Activated naive CD4-positive, alpha-beta T cell treated with Interleukin-2 at 50 U/mL for 16 hours (primary cell): ENCODE measurements at places on chromosomes 3 and 15.
A peak's percentile ranks its signal among the peaks of the same experiment; 100 is the strongest.

GRCh38 chr3:183252973-183253527 lies at the start of gene B3GNT5:
TSS of gene B3GNT5 (plus strand) at chr3:183253253. CDS start at chr3:183269799, 16,546 bp downstream.
- DNase-seq = peak; percentile 41

GRCh38 chr3:162224746-162225145 lies 728.1 kb downstream of the OTOL1 start:
- DNase-seq = no peak

DNA sequence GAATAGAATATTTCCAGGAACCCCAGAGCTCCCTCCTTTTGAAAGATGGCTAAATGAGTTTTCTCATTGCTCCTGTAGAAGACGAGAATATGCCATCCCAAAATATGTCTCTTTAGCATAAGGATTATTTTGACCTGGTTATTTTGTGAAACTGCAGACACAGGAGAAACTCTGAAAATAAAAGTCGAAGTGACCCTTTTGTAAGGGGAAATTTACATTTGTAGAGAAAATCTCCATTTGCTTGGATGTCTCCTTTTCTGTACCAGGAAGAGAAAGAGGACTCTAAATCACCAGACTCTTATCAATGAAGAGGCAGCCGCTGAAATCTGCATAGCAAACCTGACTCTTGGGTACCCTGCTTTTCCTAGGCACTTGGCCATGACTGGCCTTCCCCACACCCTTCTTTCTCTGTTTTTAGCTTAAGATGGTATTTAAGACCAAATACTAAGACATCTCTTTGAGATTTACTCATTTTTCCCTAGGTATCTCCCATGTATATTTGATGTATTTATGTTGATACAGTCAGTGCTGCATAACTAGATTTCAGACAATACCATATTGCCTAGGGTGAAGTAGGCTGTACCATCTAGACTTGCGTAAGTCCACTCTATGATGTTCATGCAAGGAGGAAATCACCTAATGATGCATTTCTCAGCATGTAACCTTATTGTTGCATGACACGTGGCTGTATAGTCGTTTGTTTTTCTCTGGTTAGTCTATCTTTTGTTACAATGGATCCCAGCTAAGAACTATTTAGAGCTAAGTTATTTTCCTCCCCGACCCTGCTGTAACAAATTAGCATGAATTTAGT lies 98.2 kb upstream of the UBE3A start:
- DNase-seq = no peak

DNA sequence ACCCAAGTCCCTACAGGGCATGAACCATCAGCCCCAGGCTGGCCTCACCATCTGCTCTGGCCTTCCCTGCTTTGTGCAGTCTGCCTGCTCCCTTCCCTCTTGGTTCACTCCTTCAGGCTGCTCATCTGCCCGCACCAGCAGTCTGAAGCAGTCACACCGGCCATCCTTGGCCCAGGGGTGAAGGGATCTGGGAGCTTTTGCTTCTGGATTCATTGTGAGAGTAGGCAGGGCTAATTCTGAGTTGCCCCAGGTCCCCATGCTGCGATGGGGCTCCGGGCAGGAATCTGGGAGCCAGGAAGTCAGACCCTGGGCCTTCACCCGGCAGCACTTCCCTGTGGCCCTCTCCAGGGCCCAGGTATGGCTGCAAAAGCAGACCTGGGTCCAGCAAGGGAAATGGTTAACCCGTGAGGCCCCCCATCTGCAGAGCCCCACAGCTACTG lies 99.7 kb downstream of the VGLL4 start:
- DNase-seq = no peak

DNA sequence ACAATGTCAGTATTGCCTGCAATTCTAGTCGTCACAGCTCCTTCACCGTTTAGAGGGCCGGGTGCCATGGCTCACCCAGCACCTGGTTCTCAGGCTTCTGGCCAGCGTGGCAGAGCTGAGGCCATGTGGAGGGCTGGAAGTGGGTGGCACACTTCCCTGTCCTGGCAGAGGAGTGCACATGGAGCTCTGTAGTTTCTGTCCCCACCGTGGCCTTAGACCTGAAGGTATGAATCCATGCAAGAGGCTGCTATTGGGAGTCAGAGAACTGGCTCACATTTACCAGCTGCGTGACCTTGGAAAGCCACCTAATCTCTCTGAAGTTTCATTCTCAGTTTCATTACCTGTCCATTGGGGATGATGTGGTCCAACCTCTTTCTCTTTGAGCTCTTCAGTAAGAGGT lies 22.2 kb downstream of the EPHB1 start:
- no peak for DNase-seq

- no peak for DNase-seq
Observed at GRCh38 chr3:10206166-10206511, 41.4 kb downstream of the IRAK2 start.

GRCh38 chr3:180615954-180616353 lies 14.0 kb downstream of the TTC14 start:
- no peak for DNase-seq

DNA sequence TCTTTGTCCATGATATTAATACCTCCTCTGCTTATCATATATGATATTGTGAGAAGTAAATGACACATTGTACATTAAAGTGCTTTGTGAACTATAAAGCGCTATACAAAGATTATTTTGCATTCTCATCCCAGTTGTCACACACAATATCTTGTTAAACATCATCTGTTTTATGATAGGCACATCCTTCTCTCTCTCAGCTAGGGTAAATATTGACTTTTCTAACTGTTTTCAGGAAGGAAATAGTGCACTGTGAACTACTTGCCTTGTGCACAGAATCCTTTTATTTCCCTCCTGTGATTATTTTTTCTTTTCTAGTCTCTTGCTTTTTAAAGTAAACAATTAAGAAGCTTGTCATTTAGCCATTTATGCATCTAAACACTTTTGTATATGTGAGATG lies 388.2 kb downstream of the LPP start:
- DNase-seq = no peak

GRCh38 chr3:43369404-43370292 lies 83.3 kb downstream of the SNRK start:
- DNase-seq = no peak

GRCh38 chr3:59189526-59189925 lies 139.7 kb upstream of the CFAP20DC start:
- DNase-seq = no peak

DNA sequence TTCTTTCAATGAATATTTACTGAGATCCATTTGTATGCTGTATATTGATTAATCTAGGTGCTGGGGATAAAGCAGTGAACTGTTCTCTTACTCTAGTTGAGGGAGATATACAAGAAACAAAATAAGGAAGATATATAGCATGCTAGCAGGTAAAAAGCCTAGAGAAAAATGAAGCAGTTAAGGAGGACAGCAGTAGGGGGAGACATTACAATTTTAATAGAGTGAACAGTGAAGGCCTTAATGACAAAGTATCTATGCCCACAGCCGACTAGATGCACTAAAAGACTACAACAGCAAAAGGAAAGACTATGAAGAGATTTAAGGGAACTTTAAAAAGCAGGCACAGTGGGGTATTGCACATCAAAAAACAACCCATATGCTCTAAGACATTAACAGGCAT lies 81.4 kb downstream of the XRN1 start:
- no peak for DNase-seq

DNA sequence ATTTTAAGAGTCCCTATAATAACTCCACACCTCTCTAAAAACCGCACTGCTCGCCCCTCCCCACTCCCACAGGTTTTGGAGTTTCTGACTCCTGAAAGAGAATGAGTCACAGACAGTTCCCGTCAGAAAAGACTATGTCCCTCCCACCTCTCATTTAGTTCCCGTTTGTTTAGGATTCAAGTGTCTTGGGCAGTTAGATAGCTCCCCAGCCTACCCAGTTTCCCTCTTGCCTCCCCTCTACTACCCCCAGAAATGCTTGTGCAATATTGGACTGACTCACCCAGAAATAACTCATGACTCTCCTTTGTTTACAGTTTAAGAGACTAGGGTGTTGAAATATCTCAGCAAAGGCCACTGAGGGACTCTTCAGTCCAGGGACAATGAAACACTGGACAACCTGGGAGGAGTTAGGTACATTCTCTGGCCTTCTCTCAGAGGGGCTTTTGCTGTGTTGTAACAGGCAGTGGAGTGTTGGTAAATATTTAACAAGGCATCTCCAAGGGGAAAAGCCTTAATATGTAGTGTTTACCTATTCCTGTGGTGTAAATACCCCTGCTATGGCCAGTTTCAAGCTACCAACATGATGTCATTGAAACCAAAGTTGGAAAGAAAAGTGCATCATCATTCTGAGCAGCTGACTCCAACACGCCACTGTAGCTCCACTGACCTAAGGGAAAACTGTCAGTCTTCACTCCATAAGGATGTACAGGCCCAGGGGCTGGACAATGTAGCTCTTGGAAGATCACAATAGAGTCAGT lies 96.1 kb upstream of the CHD2 start:
- peak; percentile 87 for DNase-seq

GRCh38 chr15:90412356-90413194 lies 24.5 kb downstream of the IQGAP1 start:
- DNase-seq = no peak

DNA sequence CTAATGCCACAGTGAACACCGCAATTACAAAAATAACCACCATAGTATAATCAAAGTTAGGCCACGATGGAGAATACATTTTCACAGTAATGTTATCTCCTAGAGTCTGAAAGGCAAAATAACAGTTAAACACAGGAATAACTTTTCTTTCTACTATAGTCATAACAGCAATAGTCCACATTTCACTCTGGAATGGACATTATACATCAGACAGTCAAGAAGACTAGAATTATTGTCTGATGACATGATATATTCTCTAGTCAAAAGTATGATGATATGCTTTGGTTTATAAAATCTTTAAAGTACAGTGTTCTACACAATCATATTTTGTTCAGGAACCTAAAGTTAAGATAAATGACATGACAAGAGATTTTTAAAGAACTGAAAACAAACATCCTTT lies 18.0 kb downstream of the SPPL2A start:
- no peak for DNase-seq

- DNase-seq = no peak
Observed at GRCh38 chr3:56557831-56558170, 826 bp downstream of the CCDC66 start.

GRCh38 chr3:127339016-127339415 lies 51.2 kb upstream of the PRR20G start:
- DNase-seq = no peak

GRCh38 chr3:69445024-69445423 lies 59.1 kb upstream of the FRMD4B start:
- no peak for DNase-seq

DNA sequence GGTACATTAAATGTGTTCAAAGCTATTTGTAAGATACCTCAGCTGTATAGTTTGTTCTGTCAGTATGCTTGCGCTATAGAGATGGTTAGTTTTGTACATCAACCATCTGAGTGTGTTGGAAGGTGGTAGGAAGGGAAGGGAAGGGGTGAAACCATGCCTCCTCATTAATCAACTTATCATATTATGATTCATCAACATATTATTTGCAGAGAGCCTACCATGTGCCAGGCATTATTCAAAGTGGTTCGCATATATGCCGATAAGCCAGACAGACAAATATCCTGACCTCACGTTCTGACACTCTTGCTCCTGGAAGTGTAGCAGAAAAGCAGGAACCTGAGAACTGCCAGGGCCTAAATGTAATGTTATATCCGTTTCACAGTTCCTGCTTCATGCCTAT lies 248.1 kb upstream of the NR2E3 start:
- DNase-seq = no peak

DNA sequence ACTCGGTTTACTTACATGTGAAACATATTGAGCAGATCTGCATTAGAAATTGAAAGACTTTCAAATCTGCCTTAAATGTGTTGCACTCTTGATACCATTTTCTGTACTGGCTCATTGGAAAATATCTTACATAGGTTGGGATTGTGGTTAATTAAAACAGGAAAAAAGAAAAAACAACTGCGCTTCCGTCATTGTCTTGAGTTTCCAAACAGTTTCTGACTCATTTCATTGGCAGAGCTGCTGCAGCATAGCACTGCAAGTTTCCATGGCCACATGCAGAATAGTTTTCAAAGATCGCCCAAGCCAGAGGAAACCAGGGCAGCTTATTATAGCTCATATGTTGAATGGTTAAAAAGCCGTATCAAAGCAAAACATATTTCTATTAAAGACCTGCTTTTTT lies 446.6 kb upstream of the BCHE start:
- DNase-seq = no peak

GRCh38 chr3:183527428-183528379 lies 27.8 kb downstream of the KLHL6 start:
- DNase-seq = no peak

DNA sequence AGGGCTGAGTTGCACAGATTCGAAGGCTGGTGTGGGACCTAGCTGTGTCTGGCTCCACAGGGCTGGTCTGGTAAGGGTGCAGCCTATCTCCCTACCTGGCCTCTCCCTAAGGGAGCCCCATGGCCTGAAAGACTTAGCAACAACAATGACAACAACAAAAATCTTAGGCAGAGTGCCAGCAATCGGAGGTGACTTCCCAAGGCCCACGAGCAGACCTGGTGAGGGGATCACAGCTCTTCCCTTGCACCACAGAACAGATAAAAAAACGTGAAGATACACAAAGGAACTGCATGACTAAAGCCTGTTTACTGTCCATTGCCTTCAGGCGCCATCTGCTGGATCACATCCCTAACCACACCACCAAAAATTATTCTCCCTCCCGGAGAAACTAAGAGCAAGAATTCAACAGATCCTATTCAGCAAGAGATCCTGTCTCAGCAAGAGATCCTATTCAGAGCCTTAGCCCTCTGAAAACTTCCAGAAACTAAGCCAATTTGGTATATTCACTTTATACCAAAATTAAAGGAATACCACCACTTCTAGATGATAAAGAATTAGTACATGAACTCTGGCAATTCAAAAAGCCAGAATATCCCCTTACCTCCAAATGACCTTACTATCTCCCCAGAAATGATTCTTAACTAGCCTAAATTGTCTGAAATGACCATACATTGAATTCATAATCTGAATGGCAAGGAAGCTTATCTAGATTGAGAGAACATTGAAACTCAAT lies 24.1 kb upstream of the OR5K4 start:
- DNase-seq = peak; percentile 45

GRCh38 chr3:4552811-4553210 lies 59.7 kb downstream of the ITPR1 start:
- DNase-seq = no peak

DNA sequence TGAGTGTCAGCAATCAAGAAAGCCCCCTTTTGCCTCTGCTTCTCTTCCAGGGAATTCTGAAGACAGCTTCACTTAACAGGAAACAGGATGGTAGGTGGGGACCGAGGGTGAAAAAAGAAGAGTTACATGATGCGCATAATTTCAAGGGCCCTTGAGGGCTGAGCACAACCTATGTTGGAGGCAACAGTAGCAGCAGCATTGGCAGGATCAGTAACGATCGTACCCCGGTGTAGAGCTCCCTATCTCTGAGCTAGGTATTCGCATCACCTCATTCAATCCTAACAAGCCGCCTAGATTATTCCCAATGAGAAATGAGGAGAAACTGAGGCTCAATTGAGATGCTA lies 432 bp upstream of the RAD54L2 start:
- DNase-seq = no peak
